ENCODE measurements at places on chromosomes 7 and 10.
A peak's percentile ranks its signal among the peaks of the same experiment; 100 is the strongest.

- DNase-seq = no peak
Measured at GRCh38 chr10:17113889-17114540, 15.6 kb downstream of the CUBN start.

- DNase-seq = no peak
Measured at GRCh38 chr10:35394411-35394851, 58.1 kb downstream of the CCNY start.

DNA sequence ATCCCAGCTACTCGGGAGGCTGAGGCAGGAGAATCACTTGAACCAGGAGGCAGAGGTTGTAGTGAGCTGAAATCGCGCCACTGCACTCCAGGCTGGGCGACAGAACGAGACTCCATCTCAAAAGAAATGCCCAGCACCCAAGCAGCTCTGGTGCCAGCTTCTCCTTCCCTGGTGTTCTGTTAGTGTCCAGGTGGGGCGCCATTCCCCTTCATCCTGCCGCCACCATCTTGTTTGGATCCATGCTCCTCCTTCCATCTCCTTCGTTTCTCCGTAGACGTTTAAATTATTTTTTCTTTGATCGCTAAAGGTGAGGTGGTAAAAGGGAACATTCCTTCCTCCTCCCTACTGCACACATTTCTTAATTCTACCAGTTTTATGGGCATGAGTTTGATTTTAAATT is 30.3 kb downstream of the PROSER2 start:
- DNase-seq = no peak

DNA sequence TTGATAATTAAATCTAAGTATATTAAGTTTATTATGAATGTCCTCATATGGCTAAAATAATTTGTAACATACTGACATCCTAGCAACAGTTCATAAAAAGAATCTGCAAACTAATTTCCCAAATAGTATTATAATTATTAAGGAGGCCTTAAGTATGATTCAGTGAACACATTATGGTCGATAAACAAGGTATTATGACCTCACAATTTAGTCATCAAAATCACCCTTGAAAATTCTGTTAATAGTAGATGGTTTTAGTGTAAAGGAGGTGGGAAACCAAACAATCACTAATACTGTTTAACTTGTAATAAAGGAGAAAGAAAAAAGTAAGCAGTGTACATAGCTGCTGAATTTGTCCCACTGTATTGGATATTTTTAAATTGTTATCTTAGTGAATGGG is 2.1 kb downstream of the ETV1 start:
- no peak for DNase-seq

GRCh38 chr7:30157204-30157603 is 22.4 kb downstream of the MTURN start:
- no peak for DNase-seq

DNA sequence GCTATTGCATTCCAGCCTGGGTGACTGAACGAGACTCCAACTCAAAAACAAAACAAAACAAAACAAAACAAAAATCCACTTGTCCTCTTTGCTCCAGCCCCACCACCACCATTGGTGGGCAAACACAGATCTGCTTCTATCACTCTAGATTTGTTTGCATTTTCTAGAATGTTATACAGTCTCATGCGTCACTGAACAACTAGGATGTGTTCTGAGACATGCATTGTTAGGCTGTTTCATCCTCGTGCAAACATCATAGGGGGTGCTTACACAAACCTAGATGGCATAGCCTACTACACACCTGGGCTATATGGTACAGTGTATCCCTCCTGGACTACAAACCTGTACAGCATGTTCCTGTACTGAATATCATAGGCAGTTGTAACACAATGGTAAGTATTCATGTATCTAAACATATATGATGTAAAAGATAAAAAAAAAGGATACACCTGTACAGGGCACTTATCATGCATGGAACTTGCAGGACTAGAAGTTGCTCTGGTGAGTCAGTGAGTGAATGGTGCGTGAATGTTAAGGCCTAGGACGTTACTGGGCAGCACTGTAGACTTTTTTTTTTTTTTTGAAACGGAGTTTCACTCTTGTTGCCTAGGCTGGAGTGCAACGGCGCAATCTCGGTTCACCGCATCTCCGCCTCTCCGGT is 45.3 kb downstream of the BTBD16 start:
- no peak for DNase-seq

DNA sequence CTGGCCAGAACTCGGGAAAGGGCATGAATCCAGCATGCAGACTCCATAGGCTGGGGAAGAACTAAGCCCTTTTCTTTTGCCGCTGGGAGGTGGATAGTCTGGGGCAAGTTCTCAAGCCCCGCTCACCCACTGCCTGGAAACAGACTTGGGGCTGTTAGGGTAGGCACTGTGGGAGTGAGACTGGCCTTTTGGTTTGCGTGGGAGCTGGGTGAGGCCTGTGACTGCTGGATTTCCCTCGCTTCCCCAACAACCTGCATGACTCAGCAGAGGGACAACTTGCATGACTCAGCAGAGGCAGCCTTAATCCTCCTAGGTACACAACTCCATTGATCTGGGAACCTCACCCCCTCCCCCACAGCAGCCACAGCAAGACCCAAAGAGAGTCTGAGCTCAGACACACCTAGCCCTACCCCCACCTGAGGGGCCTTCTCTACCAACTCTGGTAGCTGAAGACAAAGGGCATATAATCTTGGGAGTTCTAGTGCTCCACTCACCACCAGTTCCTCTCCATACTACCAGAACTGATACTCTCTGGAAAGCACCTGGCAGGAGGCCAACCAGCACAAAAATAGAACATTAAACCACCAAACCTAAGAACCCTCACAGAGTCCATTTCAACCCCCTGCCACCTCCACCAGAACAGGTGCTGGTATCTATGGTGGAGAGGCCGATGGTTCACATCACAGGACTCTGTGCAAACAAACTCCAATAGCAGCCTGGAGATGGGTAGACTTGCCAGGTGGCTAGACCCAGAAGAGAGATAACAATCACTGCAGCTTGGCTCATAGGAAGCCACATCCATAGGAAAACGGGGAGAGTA is 81.4 kb upstream of the LAMB4 start:
- peak; percentile 70 for DNase-seq

DNA sequence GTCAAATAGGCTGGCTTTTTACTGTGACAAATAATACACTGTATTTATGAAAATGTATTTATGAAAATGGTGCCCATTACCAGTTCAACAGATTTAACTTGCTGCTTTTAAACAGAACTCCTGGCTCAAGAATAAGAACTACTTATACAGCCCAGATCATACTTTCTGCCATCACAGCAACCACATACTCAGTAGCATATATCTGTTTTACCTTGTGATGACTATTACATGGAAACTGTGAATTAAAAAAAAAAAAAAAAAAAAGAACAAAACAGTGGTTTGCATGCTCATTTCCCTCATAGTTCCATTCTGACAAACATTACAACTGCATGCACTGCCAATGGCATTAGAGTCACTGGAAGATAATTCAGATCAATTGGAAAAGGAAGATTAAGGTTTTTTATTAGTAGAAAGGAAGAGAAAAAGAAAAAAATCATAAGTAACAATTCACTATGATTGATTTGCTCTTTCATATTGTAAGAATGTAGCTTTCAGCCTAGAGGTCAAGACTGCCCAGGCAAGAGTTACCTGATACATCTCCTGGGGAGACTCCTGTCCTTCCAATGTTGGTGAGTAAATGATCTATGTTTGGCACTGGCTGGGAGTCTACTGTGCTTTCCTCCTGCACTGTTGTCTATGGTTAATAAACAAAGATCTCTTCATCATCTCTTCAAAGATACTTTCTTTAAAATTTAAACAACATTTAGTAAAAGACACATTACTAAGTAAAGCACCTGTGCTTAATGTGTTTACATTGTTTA is 132.8 kb downstream of the ARHGAP21 start:
- DNase-seq = no peak

- DNase-seq = no peak
Measured at GRCh38 chr7:27097686-27098577, 2.1 kb upstream of the HOXA1 start.

- DNase-seq = no peak
Measured at GRCh38 chr10:108052981-108053380, 888.5 kb upstream of the SORCS1 start.

DNA sequence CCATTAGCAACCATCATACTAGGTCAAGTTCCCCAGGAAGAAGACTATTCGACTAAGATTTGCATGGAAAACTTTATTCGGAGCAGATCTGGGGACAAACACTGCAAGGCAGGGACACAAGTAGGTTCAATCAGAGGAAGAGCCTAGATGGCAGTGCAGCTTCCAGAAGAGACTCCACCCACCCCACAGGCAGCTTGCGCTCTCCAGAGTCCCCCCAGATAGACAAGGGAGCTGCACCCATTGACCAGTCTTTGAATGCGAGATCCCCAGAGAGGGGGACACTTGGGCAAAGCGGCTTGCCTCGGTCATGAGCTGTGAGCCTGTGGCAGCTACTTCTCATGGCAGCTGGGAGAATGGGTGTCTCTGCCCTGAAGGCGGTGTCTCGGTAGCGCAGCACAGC is 4.2 kb downstream of the GALNTL5 start:
- no peak for DNase-seq

DNA sequence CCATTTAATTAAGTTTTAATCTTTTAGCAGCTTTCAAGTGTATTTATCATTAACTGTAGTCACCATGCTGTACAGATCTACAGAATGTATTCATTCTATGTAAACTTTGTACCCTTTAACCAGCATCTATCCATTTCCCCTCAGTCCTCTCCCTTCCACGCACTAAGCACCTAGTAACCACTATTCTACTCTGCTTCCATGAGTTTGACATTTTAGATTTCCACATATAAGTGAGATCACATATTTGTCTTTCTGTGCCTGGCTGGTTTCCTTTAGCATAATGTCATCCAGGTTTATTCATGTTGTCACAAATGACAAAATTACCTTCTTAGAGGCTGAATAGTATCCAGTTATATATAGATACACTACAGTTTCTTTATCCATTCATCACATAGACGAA is 79.7 kb downstream of the BTAF1 start:
- no peak for DNase-seq

GRCh38 chr10:16271571-16271970 is 165.2 kb upstream of the PTER start:
- no peak for DNase-seq

GRCh38 chr7:22632674-22633073 is 94.3 kb upstream of the IL6 start:
- no peak for DNase-seq

- no peak for DNase-seq
Measured at GRCh38 chr7:17939211-17939605, 1.1 kb downstream of the SNX13 start.

DNA sequence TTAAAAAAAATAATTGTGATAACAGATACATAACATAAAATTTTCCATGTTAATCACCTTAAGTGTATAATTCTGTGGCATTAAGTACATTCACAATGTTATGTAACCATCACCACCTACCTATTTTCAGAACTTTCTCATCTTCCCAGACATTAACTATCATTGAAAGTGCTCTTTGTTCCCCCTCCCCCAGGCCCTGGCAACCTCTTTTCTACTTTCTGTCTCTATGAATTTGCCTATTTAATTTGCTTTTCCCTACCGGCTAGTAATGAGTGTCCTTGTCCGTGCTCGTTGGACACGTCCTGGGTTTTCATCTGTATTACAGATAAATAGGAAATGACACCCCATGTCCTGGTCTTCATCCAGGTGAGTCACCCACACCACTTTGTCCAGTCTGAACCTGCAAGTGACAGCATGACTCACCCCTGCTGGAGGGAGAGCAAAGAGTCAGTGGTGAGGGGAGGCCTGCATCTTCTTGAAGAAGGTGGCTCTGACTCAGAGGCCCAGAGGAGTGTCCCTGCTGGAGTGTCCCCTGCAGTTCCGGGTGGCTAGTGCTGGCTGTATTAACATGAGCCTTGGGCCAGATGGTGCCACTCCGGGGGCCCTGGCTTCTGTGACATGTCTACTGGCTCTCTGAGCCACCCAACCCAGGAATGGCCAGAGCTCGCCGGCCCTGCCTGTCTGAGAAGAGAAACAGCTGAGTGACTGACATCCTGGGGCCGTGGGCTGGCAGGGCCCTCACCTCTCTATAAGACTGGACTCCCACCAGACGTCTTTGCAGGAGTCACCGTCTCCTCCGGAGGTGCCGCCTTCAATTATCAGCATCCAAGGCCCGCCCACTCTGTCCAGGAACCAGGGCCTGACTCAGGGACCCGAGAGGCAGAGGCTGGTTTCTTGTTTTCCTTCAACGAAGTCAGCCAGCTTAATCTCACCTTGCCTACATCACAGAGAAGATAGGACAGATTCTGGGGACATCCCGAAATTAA is 503.2 kb upstream of the MKI67 start:
- no peak for DNase-seq

DNA sequence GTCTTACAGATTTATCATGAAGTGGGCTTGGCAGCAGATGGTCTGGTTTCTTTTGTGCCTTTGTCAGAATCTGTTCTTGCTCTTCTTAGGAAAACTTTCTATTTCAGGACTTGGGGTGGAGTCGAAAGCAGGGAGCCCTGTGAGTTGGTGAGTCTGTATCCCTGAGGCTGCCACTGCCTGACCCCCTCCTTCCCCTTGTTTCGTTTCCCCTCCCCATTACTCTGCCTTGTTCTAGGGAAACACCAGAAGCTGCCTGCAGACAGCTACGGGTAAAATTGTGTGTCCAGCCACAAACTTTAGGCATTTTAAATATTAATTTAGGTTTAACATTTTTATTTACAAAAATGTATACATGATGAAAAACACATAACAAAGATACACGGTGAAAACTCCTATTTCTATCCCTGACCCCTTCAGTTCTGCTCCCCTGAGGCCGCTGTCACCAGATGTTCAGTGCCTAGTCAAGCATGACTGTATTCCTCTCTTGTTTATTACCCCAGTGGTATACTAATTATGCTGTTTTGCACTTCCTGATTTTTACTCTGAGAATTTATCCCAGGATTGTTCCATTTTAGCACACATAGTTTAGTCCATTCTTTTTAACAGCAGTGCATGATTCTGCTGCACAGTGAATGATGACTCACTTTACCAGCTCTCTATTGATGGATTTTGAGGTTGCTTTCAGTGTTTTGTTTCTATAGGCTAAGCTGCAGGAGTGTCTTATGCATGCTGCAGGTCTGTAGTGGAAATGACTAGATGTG is 9.1 kb downstream of the TSPAN14 start:
- DNase-seq = peak; percentile 50

GRCh38 chr7:38244516-38244915 is 28.9 kb downstream of the TARP start:
- no peak for DNase-seq

All from NCI-H82 (cell line).